ENCODE measurements at places on chromosomes 4 and X.

DNA sequence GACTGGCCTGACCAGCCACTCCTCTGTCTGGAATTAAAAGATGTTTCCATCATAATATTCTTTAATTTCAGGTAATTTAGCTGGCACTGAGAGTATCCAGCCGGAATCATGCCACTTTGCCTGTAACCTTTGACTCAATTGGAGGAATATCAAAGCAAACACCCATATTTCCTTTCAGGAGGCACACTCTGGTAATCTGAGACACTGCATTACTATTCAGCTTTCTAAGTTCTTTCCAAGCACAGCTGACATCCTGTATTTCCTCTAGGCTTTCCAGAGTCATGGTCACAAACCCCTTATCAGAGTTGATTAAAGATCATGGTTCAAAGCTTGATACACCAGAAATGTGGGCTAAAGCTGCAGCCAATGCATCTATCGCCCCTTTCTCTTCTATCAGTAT lies 29.3 kb downstream of the INTS12 start:
- no peak for DNase-seq

- no peak for DNase-seq
Observed at GRCh38 chr4:141933978-141934377, 297.6 kb downstream of the IL15 start.

GRCh38 chrX:9758021-9758638 lies 7.5 kb downstream of the GPR143 start:
- no peak for DNase-seq

GRCh38 chr4:79689740-79690139 lies 281.7 kb upstream of the GK2 start:
- DNase-seq: no peak

GRCh38 chr4:141220271-141220670 lies 424 bp upstream of the ZNF330 start:
- no peak for DNase-seq

GRCh38 chr4:149999485-150000074 lies 78.7 kb upstream of the DCLK2 start:
- no peak for DNase-seq

GRCh38 chr4:138107023-138107422 lies 135.1 kb downstream of the SLC7A11 start:
- no peak for DNase-seq

DNA sequence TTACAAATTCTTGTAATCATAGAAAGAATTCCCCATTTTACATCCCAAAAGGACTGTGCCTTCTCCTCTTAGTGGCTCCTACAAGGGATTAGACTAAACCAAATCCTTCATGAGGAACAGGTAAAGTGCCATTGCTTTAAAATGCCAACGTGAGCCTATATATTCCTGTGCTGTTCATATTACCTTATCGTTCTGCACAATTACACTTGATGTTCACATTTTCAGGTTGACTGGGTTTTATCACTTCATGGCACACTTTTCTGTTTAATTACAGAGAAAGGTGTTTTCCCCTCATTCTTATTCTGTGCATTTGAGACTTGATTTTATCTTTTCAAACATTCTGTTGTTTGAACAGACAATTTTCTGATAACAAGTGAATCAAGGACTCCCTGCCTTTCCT lies 645.6 kb upstream of the FTHL17 start:
- no peak for DNase-seq

GRCh38 chr4:72449705-72450104 lies 119.3 kb downstream of the ADAMTS3 start:
- no peak for DNase-seq

DNA sequence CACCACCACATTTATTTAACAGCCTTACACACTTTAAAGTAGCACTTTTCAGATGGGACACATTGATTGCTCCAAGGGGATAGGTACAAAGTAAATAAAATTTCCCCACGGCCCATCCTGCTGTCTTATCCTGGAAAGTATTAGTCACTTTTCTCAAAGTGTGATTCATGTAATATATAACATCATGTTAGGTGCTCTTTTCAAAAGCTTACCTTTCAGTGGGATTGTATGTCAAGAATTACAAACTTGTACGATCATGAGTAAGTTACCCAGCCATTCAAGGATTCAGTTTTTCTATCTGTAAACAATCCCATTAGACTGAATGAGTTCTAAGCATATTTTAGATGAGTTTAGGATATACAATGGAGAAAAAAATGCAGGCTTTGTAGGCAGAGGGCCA lies 876.6 kb upstream of the GRID2 start:
- no peak for DNase-seq

DNA sequence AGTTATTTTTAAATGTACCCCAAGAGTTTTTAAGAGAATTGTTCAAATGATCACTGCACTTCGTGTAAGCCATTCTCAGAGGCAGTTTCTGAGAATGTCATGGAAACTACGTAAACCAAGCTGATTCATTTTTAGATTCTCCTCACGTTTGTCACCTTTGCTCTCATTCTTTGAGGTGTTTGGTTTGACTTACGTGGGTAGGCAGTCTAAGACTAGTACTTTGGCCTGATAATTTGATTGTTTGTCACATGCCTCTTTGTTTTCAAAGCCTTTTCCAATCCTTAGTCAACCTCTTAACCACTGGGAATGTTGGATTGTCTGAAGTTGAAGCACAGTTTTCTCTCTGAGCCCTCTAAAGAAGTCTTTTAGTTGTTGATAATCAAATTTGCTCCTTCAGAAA lies 10.5 kb downstream of the SEPTIN11 start:
- DNase-seq: no peak

- DNase-seq: no peak
Observed at GRCh38 chr4:47876310-47876709, 38.1 kb downstream of the NFXL1 start.

DNA sequence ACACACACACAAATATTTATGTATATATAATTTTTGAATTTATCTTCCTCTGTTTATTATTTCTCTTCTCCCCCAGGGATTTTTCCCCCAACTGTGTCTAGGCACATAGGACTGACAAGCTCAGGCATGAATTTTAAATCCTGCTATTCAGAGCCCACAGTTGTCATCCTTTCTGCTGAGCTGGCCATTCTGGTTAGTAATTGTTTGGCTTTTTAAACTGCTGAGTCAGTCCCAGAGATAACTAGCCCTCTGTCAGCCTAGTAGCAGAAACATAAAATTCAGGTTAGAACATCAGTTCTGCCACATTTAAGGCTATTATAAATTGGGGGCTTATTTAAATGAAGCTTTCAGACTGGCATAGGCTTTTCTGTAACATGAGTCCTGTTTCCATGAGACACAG lies 151.7 kb upstream of the MAOA start:
- no peak for DNase-seq

DNA sequence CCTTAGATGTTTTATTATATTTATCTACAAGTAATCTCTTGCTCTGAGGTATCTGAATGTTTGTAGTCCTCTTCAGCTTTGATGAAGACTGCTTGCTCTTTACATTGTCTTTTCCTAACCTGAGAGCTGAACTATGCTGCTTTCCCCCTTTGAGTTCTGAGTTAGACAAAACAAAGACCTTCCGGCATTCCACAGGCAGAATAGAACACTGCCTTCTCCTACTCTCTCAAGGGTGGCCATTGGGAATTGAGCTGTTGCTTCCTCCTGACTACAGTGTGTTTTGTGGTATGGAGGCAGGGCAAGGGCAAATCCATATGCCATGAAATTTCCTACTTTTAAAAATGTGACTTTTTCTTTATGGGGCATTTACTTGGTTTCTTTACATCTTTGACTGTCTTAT lies 841.0 kb downstream of the FAM133A start:
- no peak for DNase-seq

DNA sequence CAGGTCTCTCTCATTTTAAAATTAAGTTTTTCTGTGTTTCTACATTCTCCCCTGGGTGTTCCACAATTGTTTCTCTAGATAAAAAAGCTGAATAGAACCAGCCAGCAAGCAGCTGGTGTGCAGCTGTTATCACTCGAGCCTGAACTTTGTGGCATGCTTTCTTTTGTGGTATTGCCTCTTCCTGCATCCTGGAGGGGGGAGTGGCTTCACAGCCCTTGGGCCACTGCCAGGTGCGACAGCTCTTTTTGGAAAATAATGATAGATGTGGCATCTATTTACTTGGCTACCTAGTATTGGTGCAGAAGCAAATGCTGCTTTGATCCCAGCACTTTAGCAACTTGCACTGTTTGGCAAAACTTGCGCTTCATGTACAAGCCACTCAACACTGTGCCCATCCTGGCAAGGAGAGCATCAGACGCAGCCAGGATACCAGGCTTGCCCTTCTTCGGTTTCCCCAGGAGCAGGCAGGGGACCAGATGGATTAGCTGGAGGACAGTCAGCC lies 69.4 kb downstream of the HMGB2 start:
- no peak for DNase-seq

DNA sequence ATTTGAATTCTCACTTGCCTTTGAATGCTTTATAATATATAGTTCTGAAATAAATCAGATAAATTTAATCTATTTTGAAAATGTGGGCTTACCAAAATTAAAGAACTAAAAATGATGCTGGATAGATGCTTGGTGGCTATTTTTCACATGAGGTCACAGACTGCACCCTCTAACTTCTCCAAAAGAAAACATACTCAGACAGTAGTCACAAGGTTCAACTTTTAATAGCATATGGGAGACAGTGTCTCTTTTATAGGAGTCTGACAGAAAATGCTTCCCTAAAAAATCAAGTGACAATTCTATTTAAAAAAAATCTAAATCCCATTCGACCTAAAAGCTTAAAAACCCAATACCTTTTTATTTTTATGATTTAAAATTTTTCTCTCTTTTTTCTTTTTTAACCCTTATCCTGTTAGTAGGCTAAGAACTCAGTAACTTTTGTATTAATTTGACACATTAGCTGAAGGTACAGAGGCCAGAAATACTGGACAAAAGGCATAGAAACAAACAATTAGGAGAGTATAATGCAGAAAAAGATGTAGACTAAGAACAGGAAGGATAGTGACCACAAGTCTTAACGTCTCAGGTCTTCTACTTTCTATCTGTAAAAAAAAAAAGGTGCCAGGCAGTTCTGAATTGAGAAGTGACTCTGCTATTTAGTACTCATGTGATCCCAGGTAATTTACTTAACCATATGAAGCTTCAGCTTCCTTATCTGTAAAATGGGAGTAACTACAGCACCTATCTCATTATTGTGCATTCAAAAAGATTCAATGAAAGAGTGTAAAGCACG lies 7.6 kb downstream of the TIGD4 start:
- DNase-seq: no peak

- peak; percentile 35 for DNase-seq
Observed at GRCh38 chr4:121696170-121696580, 605 bp downstream of the ANXA5 start.

GRCh38 chr4:139971111-139971510 lies 182.9 kb downstream of the MAML3 start:
- no peak for DNase-seq

DNA sequence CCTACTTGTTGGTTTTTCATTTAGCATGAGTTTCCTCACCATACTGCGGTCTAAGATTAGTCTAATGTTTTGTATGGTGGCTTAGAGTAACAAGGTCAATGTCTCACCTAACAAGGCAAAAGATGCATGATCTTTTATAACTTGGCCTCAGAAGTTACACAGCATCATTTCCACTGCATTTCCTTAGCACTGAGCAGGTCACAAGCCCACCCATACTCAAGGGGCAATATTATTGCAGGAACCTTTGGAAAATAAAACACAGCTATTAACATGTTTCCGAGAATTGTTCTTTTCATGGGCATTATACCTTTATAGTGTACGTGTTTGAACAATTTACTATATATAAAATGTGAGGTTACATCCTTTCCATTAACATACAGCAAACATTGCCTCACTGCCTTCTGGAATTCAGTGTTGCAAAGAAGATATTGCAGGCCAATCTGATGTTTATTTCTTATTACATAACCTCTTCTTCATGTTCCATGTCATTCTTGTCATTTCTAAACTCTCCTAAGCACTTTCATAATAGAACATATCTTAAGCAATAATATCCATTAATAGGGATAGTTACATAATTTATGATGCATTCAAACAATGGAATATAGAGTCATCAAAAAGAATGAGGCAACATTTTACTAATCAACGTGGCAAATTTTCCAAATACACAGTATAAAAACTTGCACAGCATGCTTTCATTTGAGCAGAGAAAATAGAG lies 153.8 kb downstream of the AREG start:
- no peak for DNase-seq

DNA sequence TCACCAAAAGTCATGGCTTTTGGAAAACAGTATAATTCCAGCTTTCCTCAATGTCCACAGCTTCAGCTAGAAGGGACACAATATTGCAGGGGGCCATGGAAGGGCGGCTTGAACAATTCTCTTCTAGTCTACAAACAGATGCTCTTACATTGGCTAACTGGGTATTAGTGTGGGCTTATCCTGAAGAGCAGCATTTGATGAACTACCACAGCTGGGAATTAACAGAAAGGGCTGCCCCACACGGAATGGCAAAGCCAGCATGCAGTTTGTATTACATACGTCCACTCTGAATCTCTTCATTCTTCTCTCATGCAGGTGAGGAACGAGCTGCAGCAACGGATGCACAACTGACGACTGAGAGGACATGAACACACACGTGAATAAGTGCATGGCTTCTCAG lies 13.0 kb upstream of the PDCL2 start:
- no peak for DNase-seq

GRCh38 chrX:63809173-63809572 lies 24.2 kb upstream of the ARHGEF9 start:
- no peak for DNase-seq

- no peak for DNase-seq
Observed at GRCh38 chrX:124679199-124679598, 332.8 kb downstream of the SH2D1A start.

DNA sequence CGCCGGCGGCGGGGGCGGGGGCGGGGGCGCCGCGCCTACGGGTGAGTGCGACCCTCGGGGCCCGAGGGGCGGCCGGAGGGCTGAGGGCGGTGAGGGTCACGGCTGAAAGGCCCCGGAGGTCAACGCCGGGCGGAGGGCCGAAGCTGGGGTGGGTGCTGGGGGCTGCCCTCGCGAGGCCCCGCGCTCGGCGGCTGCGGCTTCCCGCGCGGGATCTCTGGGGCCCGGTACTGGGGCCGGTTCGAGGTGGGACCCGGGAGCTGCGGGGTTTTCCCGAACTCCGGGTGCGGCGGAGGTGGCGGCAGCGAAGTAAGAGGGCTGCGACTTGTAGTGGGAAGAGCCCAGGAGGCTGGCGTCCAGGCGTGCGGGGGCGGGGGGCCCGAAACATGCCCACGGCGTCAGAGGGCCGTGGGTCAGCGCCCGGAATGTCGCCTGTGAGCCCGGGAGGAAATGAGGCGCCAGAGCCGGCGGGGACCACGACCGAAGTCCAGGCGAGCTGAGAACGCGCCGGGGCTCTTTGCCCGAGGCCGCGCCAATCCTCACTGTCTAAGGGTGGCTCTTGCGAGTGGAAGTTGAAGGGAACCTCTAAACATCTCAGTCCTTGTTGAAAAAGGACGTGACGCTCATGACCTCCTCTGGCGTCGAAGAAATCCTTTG lies 407 bp downstream of the IL13RA1 start:
- no peak for DNase-seq

GRCh38 chr4:22661443-22661842 lies 31.3 kb upstream of the GBA3 start:
- no peak for DNase-seq

GRCh38 chr4:98946359-98946758 lies 17.4 kb upstream of the EIF4E start:
- DNase-seq: no peak
